Effector CD8-positive, alpha-beta T cell (primary cell): ENCODE measurements at places on chromosomes 12 and 14.

- DNase-seq, result no peak
Observed at GRCh38 chr12:114402084-114402717, 3.7 kb downstream of the TBX5 start.

DNA sequence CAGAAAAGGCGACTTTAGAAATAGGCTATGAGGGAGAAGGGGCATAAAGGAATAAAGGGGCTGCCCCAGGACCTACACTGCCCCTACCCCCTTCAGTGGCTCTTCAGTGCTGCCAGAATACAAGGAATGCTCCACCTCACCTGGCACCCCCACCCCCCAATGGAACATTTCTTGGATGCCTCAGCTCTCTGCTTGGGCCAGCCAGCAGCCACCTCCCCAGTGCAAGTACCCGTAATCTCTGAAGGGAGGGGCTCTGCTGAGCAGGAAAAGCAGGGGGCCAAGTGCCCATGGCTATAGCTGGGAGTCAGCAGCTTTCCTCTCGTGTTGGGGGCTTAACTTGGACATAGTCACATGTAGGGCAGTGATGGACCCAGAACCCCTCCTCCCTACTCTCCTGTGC, 33.3 kb downstream of the BAZ2A start:
- DNase-seq, result no peak

GRCh38 chr12:63869656-63870055, 25.2 kb downstream of the SRGAP1 start:
- no peak for DNase-seq

GRCh38 chr12:48977290-48978281, 536 bp upstream of the WNT1 start:
- peak; percentile 65 for DNase-seq

- DNase-seq, result no peak
Observed at GRCh38 chr12:115267464-115267863, 583.5 kb upstream of the TBX3 start.

GRCh38 chr14:100052819-100053218, 12.4 kb upstream of the EVL start:
- DNase-seq, result no peak

- DNase-seq, result peak; percentile 48
Observed at GRCh38 chr12:31874961-31875608, 84.1 kb upstream of the RESF1 start.

DNA sequence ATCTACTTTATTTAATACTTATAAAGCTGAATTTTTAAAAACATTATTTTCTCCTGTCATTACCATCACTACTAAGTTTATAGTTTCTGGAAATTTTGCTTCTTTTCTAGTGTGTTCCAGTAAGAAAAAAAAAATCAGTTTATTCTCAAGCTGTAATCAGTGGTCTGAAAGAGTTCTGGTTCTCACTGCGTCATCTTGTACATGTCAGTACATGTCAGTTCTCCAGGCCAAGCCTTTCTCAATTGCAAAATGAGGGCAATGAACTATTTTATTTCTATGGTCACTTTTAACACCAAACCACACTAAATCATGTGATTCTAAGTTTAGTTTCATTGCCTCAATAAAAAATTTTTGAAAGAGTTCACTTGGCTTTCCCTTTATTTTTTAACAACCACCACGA, 468.9 kb upstream of the LRFN5 start:
- no peak for DNase-seq

DNA sequence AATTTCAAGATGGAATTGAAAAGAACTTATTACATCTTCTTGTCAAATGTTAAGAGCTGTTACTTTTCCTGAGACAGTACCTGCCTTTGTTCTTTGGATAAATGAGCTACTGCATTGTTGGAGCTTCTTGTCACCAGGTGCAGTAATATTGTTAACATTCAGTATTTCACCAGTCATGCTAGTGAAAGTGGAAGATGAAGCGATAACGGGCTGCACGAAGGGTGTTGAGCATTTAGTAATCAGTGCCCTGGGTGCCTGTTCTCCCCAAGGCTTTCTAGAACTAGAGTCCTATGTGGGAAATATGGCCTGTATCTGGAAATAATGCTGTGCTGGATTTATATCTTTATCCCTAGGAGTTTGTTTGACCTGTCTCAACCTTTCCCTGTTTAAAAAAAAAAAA, 83.2 kb downstream of the PPP2R5C start:
- no peak for DNase-seq

DNA sequence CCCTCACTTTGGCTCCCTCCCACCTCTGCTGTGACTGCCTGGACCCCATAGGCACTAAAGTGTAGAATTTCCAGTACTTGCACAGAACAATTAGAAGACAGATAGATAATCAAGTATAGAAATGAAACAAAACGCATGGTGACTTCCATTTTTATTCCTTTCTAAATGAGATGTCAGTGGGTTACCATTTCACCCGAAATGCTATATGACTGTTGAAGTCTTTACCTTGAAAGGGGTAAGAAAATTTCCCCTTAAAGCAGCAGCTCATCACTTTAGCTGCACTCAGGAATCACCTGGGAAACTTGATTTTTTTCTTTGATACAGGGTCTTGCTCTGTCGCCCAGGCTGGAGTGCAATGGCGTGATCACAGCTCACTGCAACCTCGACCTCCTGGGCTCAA, 12.5 kb upstream of the KSR2 start:
- no peak for DNase-seq

DNA sequence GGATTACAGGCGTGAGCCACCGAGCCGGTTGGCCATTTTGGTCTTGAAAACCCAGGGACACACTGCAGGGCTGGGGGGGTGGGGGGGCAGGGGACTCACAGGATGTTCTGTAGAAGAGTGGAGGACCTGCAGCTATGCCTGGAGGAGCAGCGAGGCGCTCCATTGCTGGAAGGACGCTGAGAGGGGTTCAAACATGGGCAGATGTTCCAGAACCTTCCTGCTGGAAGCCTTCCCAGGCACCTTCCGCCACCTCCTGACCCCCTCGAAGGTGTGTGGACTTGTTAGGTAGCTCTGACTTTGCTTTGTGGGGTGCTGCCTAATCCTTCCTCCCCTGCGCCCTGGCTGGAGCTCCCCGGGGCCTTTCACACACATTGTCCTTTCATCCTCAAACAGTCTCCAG, 19.6 kb upstream of the PPP1R13B start:
- no peak for DNase-seq

GRCh38 chr14:21723431-21724045, 49.9 kb upstream of the OR4E1 start:
- no peak for DNase-seq

GRCh38 chr12:33012226-33012625, 115.6 kb upstream of the PKP2 start:
- DNase-seq, result no peak

- DNase-seq, result no peak
Observed at GRCh38 chr14:96092936-96093335, 53.8 kb downstream of the C14orf132 start.

DNA sequence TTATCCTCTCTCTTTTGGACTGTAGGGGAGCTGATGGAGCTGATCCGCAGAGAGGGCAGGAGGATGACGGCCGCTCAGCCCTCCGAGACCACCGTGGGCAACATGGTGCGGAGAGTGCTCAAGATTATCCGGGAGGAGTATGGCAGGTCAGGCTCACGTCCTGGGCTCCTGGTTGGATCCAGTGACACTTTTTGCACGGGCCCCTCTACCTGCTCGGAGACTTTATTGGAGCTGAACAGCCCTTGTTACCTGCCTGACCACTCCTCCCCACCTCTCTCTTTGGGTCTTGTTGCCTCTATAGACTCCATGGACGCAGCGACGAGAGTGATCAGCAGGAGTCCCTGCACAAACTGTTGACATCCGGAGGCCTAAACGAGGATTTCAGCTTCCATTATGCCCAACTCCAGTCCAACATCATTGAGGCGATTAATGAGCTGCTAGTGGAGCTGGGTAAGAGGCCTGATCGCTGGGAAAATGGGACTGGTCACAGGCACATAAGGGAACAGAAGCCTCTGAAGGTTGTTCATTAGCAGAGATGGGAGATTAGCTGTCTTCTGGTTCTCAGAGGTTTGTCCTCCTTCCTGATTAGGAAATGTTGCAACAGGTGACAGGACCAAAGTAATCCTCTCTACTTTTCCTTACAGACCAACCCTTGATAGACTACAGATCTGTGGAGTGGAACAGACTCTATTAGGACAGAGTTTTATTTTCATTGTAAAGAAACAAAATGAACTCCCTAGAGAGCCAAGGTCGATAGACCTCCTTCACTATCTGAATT, 718 bp downstream of the EIF2B2 start:
- no peak for DNase-seq

DNA sequence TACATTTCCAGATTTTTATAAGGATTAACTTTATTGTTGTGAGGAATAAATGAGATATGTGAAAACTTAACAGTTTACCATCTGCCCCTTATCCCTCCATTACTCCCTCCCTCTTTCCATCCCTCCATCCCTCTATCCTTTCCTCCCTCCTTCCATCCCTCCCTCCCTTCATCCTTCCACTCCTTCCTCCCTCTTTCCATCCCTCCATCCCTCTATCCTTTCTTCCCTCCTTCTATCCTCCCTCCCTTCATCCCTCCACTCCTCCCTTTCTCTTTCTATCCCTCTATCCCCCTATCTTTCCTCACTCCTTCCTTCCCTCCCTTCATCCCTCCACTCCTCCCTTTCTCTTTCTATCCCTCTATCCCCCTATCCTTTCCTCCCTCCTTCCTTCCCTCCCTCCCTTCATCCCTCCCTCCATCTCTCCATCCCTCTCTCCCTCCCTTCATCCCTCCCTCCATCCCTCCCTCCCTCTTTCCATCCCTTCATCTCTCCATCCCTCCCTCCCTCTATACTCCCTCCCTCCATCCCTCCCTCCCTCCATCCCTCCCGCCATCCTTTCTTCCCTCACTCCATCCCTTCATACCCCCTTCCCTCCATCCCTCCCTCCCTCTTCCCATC, 181.8 kb upstream of the PLXNC1 start:
- no peak for DNase-seq

DNA sequence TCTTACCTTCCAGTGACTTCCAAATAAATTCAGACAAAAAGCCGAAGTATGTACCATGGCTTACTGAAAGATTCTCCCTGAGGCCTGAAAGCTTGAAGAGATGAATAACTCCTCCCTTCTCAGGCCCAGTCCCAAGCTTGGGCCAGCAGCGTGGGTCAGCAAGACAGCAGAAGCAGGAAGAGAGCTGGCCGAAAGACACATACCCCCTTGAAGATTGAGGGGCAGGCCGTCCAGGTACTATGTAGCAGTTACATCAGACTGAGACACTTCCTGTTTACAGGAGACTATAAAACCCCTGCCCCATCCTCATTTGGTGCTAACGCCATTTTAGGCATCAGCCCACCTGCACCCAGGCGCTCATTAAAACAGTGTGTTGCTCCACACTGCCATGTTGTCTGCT, 15.0 kb downstream of the NDUFA12 start:
- DNase-seq, result no peak

DNA sequence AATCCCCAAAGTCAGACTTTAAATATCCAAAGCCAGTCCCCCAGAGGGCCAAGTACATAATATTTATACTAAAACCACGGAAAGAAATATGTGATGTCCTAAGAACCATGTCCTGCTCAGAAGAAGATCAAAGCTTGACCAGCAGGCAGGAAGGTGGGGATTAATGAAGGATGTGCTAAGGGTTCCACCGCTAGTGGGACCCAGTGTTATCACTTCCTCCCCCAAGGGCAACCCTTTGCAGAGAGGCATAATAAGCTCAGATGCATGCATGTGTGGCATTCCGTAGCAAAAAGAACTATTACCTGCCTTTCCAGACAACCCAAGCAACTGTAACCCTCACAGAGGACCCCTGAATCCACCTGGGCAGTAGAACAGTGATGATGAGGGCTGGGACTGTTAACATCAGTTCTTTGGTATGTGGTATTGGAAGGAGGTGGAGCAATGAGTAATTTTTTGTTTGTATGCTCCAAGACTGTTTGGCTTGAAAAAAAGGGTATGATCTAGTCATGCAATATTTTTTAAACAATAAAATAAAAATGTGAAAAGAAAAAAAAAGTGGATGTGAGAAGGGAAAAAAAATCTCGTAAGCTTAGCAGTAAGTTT, 71.7 kb upstream of the ETV6 start:
- DNase-seq, result no peak

DNA sequence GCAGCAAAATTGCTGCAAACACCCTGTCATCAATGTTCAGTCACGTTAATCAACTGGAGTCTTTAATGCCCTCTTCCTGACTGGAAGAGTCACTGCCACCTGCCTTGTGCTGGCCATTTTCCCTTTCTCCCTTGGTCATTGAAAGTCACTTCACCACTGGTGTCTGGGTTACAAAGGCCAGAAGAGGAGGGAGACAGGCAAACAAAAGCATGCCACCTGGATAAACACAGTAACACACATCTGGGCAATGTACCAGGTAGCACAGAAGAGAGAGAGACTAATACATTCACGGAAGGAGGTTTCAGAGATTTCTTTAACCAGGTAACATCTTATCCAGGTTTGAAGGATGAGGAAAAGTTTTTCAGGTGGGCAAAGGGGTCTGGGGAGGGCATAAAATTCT, 32.7 kb downstream of the GPHB5 start:
- no peak for DNase-seq

DNA sequence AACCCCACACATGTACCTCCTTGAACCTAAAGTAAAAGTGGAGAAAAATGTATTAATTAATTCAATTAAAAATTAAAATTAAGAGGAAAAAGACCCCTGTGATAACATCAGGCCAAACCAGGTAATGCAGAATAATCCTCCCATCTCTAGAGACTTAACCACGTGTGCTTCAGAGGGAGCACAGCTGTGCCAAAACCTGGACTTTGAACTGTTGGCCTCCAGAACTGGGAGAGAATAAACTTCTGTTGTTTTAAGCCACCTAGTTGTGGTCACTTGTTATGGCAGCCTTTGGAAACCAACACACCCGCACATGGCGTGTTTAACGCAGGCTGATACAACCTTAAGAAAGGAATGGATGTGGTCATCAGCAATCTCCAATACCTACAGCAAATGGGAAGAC, 23.8 kb downstream of the OAS2 start:
- DNase-seq, result no peak

- peak; percentile 43 for DNase-seq
Observed at GRCh38 chr14:106039400-106039799, 513.0 kb downstream of the TMEM121 start.

DNA sequence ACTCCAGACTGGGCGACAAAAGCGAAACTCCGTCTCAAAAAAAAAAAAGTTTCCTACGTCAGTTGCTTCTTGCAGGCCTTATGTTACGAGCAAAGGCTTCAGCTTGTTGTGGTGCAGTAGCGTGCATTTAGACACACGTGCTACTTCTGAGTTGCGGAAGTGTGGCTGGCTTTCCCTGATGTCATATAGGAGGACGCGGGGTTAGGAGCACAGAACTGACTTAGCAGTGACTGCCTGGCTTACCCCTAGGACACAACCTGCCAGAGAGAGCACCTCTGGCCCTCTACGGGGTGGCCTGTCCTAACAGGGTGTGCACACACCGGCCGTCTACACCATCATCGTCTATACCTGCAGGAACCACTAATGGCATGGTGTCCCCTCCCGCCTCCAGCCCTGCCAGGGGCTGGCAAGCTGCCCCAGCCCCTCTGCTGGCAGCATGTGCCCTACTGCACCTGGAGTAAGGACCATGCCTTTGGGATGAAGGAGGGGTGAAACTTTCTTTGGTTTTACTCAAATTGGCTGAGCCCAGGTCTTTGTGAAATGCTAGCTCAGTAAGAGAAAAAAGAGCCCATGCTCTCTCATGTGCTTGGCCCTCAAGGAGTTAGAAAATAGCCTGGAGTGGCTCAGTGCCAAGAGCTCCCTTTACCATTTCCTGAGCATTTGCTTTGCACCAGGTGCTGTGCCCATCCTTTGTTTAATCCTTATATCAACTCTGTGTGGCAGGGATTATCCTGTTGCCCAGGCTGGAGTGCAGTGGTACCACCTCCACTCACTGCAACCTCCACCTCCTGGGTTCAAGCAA, 1.7 kb upstream of the GPR68 start:
- DNase-seq, result peak; percentile 39
